Occipital lobe (tissue), 3 donors: ENCODE measurements at places on chromosomes 3 and 15. TPM values are rescaled to one million over a fixed set of nuclear protein-coding genes. Genes with fewer than 3 reads are reported as not detected.

The HTR3E gene
- not detected for total RNA-seq

The CADPS gene
- 206 TPM for total RNA-seq

The ALPK3 gene
- 1.6 TPM for total RNA-seq

The ULK4 gene
- 21.1 TPM for total RNA-seq

The ALDH1A3 gene
- 1.9 TPM for total RNA-seq

The ZNF770 gene
- 110 TPM for total RNA-seq

The AMIGO3 gene
- 0.78 TPM for total RNA-seq

The IL20RB gene
- total RNA-seq: 0.62 TPM

The HIGD2B gene
- 0.47 TPM for total RNA-seq

The CPLX3 gene
- total RNA-seq: 1.6 TPM

The MCTP2 gene
- total RNA-seq: 0.62 TPM

The LMCD1 gene
- total RNA-seq: 2.2 TPM

The VWA5B2 gene
- 0.31 TPM for total RNA-seq

The TEX55 gene
- not detected for total RNA-seq

The SLC7A14 gene
- 7.0 TPM for total RNA-seq

The MST1R gene
- 0.31 TPM for total RNA-seq

The PLCD1 gene
- 4.4 TPM for total RNA-seq

The THPO gene
- total RNA-seq: not detected

The CCR3 gene
- total RNA-seq: not detected

The ZDHHC19 gene
- total RNA-seq: not detected

The STAB1 gene
- total RNA-seq: 14.8 TPM

The GOLGA6L10 gene
- total RNA-seq: 3.1 TPM

The ECE2 gene
- 2.2 TPM for total RNA-seq

The CFAP161 gene
- total RNA-seq: 2.7 TPM

The CGNL1 gene
- total RNA-seq: 5.3 TPM

The CPEB1 gene
- 2.8 TPM for total RNA-seq

The MGLL gene
- total RNA-seq: 40.9 TPM
